GM12878 (cell line): ENCODE measurements at places on chromosomes 12 and 14. TPM values are rescaled to one million over a fixed set of nuclear protein-coding genes. Genes with fewer than 3 reads are reported as not detected.

DNA sequence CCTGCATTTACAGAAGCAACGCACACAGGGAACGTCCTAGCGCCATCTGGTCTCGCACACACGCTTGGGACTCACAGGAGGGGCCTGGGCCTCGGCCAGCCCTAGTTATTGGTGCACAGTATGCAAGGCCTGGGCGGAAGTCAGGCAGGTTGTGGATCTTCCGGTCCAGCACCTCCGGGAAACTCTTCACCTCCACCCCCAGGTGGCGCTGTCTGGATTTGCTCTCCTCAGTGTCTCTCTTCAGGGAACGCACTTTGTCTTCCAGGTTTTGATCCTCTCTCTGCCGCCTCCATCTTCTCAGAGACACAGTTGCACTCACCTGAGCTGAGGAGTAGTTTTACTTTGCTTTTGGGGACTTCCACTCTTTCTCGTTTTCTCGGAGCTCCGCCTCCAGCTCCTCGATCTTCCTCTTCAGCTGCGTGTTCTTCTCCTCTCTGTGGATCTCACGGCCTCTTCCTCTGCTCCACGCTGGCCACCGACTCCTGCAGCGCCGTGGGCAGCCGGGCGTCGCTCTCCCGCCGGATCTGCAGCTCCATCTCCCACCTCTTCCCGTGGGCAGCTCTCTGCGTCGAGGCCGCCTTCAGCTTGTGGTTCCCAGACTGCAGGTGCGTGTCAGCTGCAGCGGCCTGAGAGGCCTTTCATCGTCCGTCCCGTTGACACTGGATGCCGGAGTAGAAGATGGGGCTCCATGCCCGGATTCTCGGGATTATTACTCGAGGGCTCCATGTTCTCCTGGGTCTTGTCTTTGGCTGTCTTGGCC, 933.8 kb downstream of the TMEM121 start:
- DNase-seq = no peak

- no peak for DNase-seq
Measured at GRCh38 chr12:90020881-90021280, 312.2 kb upstream of the ATP2B1 start.

DNA sequence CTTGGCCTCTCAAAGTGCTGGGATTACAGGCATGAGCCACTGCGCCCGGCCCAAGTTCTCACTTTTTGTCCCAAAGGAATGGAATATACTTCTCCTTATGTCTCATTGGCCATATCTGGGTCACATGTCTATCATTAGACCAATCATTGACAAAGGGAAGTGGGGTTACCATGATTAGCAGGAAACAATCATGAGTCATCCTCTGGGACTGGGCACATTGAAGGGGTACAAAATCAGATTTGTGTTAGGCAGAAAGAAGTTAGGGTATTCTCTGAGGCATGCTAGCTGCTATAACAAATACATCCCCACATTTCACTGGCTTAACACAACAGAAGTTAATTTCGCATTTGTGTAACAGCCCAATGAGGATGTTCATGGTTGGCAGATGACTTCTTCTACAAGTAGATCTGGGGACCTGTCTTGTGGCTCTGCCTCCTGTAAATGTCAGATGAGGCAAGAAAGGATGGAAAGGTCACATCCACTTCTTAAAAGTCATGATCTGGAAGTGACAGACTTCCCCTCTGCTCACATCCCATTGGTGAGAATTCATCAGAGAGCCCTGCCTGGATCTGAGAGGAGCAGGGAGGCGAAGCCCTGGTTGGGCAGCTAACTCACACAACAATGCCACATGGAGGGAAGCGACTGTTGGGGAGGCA, 3.1 kb downstream of the CCDC63 start:
- DNase-seq = no peak

GRCh38 chr14:62914025-62914424, 131.2 kb downstream of the KCNH5 start:
- no peak for DNase-seq

ITGB7 gene
- 459 and 487 TPM in 2 replicates for total RNA-seq

RASSF9 gene
- not detected in 2 replicates for total RNA-seq

ACADS gene
- 14.7 and 15.4 TPM in 2 replicates for total RNA-seq
